Fibroblast of skin of left biceps (primary cell): ENCODE measurements at places on chromosomes 5 and 9.
A peak's percentile ranks its signal among the peaks of the same experiment; 100 is the strongest.

- DNase-seq = no peak
Measured at GRCh38 chr9:99296291-99296951, 74.3 kb downstream of the SEC61B start.

GRCh38 chr5:141862936-141863543 is 15.2 kb downstream of the PCDH1 start:
- no peak for DNase-seq

- peak; percentile 36 for DNase-seq
Measured at GRCh38 chr9:37105234-37105633, 15.1 kb upstream of the ZCCHC7 start.

DNA sequence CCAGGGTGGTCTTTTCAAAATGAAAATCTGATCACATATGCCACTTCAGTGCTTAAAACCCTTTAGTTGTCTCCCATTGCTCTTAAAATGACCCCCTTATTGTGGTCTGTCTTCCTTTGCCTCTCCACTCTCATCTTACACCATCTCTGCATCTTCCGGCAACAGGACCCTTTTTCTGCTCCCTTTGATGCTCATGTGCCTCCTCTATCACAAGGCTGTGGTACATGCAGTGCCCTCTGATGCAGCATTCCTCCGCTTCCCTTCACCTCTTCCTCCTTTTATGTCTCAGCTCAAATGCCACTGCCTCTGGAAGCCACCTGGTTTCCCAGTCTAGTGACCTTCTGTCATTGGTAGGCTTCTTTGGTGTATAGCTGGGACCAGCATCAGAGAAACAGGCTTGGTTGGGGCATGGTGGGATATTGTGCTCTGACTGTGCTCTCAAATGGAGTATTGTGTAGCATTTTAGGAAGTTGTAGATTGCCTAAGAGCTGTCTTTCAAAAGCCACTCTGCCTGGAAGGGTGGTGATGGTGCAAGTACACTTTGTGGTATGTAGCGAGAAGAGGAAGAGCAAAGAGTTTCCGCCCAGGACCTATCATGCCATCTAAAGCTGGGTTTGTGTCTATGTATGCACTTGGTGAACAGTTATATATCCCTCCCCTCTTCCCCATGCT is 28.1 kb downstream of the ARHGAP26 start:
- no peak for DNase-seq

DNA sequence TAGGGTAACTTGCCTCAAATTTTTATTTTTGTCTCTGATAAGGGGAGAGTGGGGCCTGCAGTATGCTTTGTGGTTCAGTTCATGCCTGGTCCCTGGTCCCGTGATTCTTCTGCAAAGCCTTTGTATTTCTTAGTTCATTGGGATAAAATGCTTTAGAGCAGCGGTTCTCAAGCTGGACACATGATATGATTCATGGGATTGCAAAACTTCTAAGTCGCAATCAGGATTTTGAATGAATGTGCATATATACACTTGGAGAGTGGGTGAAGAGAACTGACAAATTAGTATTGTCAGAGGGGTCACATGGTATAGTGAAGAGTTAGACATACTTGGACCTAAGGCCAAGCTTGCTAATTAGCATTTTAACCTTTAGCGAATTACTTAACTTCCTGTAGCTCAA is 265.4 kb upstream of the KLF9 start:
- no peak for DNase-seq

GRCh38 chr9:126756876-126757415 is 47.9 kb upstream of the ZBTB43 start:
- DNase-seq = no peak

DNA sequence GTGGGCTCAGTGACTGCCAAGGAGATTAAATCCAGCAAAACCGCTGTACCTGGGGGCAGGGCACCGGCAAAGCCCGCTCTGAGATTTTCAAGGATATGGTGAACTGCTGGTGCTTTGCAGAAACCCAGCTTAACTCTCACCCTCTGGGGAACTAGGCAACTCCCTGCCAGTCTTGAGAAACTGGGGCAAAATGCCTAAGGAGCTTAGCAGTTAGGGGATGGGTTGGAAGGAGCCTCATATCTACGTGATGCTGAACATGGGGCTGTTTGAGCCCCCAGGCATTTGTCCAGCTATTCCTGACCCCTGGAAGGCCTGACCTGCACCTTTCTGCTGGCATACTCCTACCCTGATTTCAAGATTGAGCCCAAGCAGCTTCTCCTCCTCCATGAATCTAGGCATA is 108.6 kb upstream of the TBC1D2 start:
- DNase-seq = no peak

GRCh38 chr9:20870115-20870514 is 161.3 kb downstream of the HACD4 start:
- no peak for DNase-seq

GRCh38 chr5:42715785-42716184 is 40.8 kb upstream of the CCDC152 start:
- DNase-seq = no peak

DNA sequence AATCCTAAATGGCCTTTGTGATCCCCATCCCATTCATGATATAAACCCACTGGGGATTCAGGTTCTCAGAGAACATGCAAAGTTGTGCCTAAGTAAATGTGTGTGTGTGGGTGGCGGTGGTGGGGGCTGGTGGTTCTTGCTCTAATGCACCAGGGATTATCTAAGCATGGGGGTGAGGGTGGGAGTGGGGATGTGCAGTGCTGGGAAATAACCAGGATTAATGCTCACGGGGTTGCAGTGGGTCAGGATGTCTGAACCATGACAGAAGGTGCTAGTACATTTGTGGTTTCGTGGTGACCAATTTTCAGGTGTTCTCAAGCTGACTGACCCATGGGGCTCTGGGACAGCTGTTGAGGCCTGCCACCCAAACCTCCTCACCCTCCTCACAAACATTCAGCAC is 101.0 kb downstream of the ZNF608 start:
- DNase-seq = no peak

DNA sequence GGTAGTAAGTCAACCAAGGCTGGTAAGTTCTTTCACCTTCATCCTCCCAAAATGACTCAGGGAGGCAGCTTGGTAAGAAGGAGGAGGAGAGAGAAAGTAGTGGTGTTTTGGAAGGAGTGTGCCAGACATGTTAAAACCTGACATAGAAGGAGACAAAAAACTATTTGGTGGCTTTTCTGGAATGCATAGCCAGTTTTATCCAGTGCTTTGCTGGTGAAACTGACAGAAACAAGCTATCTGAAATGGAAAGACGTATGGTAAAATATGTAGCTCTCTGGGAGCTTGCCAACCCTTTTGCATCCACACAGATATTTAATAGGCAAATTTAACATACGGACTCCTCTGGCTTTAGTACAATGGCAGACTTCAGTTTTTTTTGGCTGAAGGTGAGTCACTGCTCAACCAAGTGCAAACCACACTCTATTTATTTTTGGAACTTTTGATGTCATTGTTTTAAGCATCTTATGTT is 45.4 kb downstream of the RAB14 start:
- peak; percentile 92 for DNase-seq

DNA sequence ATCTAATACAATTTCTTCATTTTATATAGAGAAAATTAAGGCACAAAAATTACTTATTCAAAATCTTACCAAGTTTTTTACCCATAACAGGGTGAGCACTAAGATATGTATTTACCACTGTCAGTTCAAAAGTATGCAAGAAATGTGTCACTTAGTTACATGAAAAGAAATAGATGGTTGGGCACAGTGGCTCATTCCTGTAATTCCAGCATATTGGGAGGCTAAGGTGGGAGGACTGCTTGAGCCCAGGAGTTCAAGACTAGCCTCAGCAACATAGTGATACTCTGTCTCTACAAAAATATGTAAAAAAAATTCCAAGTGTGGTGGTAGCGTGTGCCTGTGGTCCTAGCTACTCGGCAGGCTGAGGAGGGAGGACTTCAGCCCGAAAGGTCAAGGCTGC is 19.4 kb downstream of the YIPF5 start:
- peak; percentile 7 for DNase-seq

- DNase-seq = no peak
Measured at GRCh38 chr5:140565780-140566095, 1.1 kb downstream of the SLC35A4 start.

GRCh38 chr9:84264307-84265029 is 76.1 kb downstream of the SLC28A3 start:
- no peak for DNase-seq

DNA sequence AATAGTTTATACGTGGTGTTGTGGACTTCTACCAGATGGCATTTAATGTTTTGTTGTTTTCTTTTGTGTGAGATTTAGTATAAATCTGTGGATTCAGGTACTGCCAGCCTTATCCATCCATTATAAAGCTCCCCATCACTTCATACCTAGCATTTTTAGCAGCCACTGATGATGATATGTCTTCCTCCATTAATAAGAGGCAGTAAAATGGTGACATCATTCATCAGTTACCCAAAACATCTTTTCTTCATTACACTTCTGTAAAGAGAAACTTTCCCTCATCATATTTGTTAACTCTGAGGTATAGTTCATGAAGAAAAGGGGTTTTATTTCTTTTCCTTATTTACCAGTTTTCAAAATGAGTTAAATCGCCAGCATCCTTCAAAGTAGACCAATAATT is 19.4 kb downstream of the CHD1 start:
- DNase-seq = no peak

DNA sequence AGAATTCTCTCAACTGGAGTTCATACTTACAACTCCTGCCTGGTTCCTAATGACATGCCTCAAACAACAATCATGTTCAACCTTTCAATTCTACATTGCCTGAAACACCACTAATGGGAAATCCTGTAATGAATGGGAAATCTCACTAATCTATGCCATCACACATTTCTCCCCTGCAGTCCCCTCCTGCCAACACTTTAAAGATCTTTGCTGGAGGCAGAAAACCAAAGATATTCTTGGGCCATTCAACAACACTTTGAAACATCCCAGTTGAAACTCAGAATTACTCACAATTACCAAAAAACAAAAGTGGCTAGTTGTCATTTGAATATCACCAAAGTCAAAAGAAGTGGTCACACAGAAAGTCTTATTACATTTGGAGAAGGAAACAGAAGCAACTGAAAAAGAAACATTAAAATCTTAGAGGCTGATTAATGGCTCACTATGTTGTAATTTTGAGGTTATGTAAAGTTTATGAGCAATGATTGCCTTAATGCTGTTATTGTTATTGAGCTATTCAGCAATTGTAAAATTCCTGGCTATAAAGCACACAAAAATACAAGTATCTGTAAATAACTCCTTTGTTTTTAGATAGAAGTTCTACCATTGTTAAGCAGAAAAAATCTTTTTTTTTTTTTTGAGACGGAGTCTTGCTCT is 313.4 kb upstream of the SLC30A5 start:
- no peak for DNase-seq

- no peak for DNase-seq
Measured at GRCh38 chr9:16543225-16543624, 327.2 kb downstream of the BNC2 start.

- no peak for DNase-seq
Measured at GRCh38 chr5:88556406-88556805, 287.8 kb upstream of the TMEM161B start.

GRCh38 chr5:55159763-55160492 is at the start of gene GPX8:
GPX8 (plus strand) TSS chr5:55160171; CDS start chr5:55160193, 22 bp downstream.
- DNase-seq = peak; percentile 80

GRCh38 chr9:115202960-115203751 is 85.2 kb upstream of the TNC start:
- DNase-seq = peak; percentile 94

DNA sequence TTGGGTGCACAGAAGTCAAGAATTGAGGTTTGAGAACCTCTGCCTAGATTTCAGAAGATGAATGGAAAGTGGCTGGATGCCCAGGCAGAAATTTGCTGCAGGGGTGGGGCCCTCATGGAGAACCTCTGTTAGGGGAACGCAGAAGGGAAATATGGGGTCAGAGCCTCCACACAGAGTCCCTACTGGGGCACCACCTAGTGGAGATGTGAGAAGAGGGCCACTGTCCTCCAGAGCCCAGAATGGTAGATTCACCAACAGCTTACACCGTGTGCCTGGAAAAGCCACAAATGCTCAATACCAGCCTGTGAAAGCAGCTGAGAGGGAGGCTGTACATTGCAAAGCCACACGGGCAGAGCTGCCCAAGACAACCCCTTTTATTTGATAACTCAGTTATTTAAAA is 383.5 kb downstream of the TLE4 start:
- no peak for DNase-seq

DNA sequence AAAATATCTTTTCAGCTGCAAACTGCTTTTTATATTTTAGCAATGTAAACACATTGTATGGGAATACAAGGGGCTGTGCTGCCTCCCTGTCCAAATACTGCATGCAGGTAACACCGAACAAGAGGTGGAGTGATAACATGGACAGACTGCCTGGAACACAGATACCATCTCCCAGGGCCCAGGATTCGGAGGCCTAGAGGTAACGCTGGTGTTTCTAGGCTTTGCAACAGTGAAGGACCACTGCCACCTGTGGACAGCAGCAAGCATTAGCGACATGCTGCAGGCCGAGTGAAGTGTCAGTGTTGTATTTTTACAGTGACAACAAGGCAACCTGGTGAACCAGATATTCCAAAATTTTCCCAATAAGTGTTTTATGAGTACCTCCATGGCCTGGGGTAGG is 379.1 kb downstream of the DMRT2 start:
- no peak for DNase-seq

GRCh38 chr5:179128976-179129375 is 68.8 kb downstream of the ZNF354C start:
- no peak for DNase-seq

GRCh38 chr5:61866930-61867329 is 439.1 kb upstream of the KIF2A start:
- peak; percentile 10 for DNase-seq

GRCh38 chr5:12911156-12911555 is 1006.9 kb upstream of the CTNND2 start:
- no peak for DNase-seq

DNA sequence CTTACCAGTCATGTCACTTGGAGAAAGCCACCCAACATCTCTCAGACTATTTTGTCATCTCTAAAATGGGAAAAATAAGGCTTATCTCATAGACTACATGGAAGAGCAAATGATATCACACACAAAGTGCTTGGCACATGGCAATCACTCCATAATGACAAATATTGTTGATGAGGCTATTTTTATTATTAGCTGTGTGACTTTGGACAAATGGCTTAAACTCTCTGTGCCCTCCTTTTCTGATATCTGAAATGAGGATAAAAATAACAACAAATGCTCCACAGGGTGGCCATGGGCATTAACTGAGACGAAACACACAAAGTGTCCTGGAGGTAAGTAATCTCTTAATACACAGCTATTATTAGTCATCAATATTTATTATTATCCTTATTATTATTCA is 125.5 kb upstream of the HAND1 start:
- no peak for DNase-seq

- DNase-seq = no peak
Measured at GRCh38 chr5:125525356-125525755, 778.9 kb upstream of the ZNF608 start.
